GM03348 (cell line): ENCODE measurements at places on chromosomes 16 and 17.

DNA sequence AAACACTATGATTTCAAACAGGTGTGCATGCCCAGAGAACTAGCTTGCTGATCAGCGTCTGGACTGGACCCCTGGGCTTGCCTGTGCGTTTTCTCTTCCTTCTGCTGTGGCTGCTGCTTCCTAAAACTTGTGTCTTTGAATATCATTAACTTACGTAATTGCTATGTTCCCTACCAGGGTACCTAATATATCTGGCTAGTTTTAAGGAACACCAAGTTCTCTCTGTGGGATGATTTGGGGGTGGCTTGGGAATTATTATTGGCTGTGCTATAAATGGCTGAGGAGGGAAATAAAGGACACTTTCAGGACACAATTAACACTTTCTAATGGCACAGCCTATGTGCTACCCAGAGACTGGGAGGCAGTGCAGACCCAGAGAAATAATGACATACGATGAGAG lies 606.0 kb upstream of the RBFOX1 start:
- DNase-seq: no peak

DNA sequence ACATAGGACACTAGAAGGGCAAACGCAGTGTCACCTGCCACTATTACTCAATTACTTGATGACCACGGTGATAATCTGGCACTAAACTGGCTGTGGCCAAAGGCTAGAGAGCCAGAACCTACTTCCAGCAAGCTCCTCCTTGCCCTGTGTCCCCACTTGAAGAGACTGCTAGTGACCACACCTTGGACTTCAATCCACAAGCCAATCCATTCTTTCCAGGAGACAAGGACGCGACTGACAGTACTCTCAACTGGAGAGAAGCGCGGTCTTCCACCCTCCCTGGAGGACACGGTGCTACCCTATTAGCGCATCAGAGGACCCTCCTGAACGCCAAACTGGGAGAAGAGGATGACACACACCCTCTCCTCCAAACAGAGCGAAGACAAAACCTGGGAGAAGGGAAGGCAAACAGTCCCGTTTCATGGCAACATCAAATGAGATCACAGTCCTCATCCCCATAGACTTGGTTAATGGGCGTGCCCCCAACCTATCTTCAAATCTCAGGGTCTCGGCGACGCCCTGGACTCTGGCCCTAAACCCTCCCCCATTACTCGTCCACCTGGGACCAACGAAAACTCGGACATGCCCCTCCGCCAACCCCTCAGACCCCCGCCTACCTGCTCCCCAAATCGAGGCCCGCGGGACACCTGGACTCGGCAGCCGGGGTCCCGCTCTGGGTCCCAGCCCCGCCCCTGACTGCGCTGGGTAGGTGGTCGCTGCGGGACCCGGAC lies 508 bp downstream of the FLCN start:
- DNase-seq: peak; percentile 51

- peak; percentile 52 for DNase-seq
Measured at GRCh38 chr17:74201250-74201649, 2.2 kb upstream of the RPL38 start.

DNA sequence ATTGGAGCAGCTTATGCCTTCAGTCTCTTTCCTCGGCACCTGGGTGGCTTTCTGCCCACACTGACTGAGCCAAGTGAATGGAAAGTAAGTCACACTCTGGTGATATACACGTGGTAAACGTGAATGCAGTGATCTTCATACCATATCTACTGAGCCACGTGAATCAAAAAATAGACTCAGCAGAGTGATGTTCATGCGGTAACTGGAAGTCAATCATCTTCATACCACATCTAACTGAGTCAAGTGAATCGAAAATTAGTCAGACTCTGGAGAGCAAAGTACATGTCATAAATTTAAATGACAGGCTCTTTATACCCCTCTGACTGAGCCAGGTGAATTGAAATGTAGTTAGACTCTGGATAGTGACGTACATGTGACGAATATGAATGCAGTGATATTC lies 47.1 kb upstream of the ARL4D start:
- no peak for DNase-seq

- no peak for DNase-seq
Measured at GRCh38 chr17:36124879-36125824, 21.5 kb downstream of the CCL4 start.

- DNase-seq: no peak
Measured at GRCh38 chr17:418421-418751, 65.8 kb upstream of the RPH3AL start.

GRCh38 chr17:65222214-65222738 lies 85.1 kb downstream of the RGS9 start:
- DNase-seq: peak; percentile 23

- DNase-seq: no peak
Measured at GRCh38 chr16:15988268-15989013, 39.0 kb downstream of the ABCC1 start.

DNA sequence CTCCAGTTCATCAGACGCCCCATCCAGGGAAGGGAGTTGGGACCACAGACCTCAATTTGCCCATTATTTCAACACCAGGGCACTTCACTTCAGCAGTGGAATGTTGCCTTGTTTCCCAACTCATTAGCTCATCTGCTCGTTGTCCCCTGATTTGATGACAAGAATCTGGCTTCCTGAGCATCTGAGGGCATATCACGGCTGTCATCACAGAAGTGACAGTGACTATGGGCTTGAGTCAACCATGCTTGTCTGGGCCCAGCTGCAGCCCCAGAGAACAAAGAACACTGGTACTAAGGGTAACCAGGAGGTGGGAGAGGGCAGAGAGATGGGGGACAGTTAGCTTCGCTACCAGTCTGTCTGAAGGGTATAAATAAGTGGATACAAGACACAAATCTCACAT lies 266.0 kb upstream of the SDK2 start:
- DNase-seq: no peak

DNA sequence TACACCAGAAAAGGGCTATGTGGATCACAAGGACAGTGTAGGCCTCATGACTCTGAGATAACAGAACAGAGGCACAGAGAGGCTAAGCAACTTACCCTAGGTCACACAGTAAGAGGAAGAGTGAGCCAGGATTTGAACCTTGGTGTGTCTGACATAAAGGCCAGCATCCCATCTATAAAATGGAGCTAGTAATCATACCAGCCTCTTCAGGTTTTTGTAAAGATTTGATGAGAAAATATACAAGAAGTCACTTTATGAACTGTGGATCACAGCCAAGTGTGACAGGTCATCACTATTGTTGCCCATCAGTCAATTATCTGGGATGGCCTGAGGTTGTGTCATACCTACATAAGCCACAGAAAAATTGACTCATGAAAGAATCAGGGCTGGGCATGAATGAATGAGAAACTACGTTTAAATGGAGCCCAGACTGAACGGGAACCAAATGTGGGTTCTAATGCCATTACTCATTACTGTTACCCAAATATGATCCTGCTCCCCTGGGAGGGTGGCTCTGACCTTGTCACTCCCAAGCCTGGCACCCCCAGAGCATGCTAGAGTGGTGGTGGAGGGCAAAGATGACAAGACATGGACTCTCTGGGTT lies 21.0 kb downstream of the FBXO39 start:
- DNase-seq: no peak
